Stimulated activated CD4-positive, alpha-beta T cell treated with anti-CD3 and anti-CD28 coated beads, TNF-alpha, amount 100 ng/mL, for 1 hour (primary cell): ENCODE measurements at places on chromosomes 6 and 20.
A peak's percentile ranks its signal among the peaks of the same experiment; 100 is the strongest.

GRCh38 chr6:99613705-99614429, 7.2 kb downstream of the PRDM13 start:
- DNase-seq: no peak

- no peak for DNase-seq
Observed at GRCh38 chr20:63494420-63495166, 4.3 kb downstream of the EEF1A2 start.

- DNase-seq: no peak
Observed at GRCh38 chr20:24032400-24032898, 43.9 kb upstream of the GGTLC1 start.

- DNase-seq: no peak
Observed at GRCh38 chr6:109443425-109443950, 3.0 kb downstream of the SMPD2 start.

DNA sequence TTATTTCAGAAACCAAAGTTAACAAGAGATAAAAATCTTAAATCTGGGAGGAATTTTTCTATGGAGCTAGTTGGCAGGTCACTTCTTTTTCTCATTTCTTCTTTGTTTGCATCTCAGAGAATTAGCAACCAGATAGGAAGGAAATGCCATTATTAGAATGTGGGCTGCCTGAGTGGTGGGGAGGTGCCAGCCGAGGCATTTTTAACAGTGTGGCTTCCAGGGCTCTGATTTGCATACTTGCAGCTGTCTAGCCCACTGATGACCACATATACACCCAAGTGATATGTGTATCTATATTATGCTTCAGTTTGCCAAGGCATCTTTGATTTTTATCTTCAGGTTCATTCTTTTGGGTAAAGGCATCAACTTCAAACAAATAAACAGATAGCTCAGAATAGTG, 206.7 kb downstream of the CLIC5 start:
- DNase-seq: no peak

DNA sequence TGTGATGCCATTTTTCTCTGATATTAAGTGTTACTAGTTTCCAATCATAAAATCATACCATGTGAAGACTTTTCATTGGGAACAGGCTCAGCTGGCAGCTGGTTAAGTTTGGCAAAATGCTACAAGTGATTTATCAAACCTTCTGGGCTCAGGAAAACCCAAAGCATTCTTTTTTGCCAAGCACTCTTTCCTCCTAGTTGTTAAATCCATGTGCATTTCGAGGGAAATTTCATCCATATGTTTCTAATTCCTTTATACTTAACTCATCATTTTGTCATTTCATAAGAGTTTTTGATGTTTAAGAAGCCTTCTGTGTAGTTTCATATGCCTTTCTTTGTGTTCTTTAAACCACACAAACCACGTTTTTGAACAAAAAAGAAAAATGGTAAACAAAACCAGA, 217.6 kb upstream of the PDE10A start:
- DNase-seq: no peak

DNA sequence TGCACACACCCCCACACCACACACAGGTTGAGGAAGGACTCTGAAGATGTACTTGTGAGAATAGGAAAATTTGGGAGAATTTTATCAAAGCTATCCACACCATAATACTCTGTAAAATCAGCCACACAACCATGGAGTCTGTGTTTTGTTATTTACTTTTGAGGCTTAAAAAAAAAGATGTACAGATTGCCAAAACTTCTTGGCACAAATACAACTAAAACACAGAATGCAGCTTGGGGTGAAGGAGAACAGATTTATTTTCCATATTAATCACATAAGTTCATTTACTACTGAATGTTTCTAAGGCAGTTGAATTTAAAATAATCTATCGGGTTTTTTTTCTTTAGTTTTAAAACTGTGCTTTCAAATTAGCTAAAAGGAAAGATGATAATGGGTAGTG, 32.8 kb upstream of the KCNQ5 start:
- DNase-seq: no peak

DNA sequence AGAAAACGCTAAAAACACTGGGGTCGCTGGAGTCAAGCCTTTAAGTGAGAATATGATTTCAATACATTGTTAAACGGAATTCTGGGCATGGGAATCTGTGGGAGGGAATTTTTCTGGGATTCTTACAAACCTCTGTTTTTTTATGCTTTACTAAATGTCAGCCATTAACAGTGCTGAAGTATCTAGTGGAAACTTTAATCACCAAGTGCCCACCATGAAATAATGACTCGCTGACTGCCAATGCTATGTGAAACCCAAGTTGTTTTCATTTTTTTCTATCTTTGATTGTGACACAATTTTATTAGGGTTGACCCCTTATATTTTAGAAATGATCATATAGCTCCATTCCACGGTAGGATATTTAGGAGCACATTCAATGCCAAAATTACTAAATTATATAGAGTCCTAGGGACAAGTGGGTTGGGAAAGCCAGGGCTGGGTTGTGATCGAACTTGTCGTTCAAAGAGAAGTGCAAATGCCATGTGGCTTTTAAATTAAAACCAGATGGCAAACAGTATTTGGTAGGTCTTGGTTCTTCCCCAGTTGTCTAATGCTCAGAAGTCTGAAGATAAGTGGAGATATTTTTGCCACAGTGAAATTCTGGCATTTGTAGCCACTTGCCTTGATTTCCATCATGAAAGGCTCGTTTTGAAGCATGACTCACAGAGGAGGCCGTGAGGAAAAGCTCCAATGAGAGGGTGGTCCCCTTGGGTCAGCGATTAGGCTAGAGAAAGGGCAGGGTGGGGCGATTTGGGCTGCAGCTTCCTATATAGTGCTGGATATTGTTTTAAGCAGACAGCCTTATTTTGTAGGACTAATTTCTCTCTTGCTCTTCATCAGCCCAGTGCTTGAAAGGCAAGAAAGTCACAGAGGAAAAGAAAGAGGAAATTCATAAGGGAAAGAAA, 254.4 kb upstream of the JAG1 start:
- DNase-seq: no peak

- no peak for DNase-seq
Observed at GRCh38 chr6:56480246-56480645, 162.4 kb downstream of the DST start.

GRCh38 chr6:20427856-20428255, 26.2 kb downstream of the E2F3 start:
- no peak for DNase-seq

- DNase-seq: no peak
Observed at GRCh38 chr20:22681591-22682248, 97.3 kb upstream of the FOXA2 start.

DNA sequence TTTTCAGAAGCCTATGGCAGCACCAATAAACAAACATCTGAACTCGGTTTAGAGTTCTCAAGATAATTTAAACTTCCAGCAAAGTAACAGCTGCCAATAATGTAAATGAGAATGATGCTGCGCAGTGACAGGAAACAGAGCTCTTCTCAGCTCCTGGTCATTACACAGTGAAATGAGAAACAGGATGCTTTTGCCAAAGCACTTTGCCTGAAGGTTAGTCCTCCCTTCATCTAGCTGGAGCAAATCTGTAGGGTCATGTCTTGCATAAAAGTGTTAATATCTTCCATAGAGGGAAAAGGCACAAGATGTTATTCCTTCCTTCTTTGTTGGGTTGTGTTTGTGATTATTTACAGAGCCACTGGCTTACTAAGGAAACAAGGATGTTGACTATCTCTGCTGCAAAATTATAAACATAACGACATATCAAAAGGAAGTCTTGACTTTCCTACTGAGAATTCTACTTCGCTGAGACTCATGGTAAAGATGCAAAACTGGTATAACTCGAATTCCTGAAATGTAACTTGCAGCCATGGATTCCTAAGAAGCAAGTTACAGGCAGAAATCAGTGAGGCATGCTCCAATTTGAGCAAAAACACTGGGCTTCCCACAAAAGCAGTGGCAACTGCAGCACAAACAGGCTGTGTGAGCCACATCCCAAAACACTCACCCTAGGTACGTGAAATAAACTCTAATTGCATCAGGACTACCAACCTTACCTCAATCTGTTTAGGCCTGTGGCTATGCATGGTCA, 102.5 kb upstream of the BEND6 start:
- DNase-seq: no peak

- peak; percentile 54 for DNase-seq
Observed at GRCh38 chr6:157756708-157757429, 66.2 kb upstream of the SNX9 start.

DNA sequence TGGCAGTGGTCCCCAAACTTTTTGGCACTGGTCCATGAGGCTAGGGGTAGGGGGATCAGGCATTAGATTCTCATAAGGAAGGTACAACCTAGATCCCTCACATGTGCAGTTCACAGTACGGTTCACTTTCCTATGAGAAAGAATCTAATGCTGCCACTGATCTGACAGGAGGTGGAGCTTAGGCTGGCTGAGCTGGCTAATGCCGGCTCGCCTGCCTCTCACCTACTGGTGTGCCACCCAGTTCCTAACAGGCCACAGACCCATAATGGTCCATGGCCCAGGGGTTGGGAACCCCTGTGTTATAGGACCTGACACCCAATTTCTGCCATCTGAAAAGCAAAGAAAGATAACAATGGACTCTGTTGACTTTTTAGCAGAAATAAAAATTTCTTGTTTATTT, 199.6 kb downstream of the GMPR start:
- no peak for DNase-seq

DNA sequence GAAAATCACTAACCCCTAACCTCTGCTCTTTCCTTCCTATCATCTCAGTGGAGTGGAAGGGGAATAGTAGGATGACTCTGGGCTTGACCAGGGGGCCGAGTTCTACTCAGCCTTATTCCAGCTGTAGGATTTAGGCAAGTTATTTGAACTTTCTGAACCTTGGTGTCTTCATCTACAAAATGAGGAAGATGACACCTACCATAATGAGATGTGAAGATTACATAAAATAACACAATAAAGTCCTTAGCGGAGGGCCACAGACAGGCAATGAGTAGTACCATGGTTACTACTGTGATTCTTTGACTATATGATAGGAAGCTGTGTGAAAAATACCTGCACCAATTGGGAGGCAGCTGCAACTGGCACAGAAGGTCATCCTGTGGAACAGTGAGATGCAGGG, 53.6 kb upstream of the PIM1 start:
- no peak for DNase-seq

DNA sequence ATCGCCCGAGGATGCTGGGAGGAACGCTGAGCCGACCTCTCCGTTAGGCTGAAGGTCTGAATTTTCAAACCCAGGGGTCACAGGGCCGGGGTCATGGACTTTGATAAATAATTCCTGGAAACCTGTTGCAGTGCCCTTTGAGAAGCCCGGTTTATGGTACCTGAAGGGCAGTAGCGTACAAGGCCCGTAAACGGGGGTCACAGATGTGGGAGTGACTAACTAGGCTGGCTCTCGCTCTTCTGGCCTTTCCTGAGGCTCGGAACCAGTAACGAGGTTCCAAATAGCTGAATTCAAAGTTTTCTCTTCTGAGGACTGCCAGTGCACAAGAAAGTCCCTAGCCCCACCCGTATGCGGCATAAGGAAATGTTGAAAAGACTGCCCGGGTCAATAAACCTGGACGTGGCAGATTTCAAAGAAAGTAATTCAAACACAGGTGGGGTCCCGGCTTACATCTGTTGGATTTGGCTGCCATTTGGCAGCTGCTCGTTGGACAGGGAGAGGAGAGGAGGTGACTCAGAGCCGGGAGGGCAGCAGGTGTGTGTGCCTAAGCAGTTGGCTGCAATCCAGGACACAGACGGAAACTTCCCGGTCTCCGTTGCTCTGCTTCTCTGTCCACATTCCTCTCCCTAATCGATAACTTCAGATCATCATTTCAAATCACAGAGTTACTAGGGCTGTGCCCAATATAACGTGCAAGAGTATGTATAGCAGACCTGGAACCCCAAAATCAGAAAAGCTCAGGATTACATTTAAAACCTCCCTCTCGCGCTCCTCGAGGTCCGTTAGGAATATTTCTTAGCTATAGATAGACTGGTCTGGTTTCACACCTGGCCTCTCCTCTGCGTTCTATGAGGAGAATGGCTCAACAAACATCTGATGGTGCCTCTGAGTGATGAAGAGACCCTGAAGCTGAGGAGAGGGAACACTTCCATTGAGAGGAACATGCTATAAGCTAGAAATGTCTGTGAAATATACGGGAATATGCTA, 765 bp upstream of the GMDS start:
- DNase-seq: peak; percentile 8

DNA sequence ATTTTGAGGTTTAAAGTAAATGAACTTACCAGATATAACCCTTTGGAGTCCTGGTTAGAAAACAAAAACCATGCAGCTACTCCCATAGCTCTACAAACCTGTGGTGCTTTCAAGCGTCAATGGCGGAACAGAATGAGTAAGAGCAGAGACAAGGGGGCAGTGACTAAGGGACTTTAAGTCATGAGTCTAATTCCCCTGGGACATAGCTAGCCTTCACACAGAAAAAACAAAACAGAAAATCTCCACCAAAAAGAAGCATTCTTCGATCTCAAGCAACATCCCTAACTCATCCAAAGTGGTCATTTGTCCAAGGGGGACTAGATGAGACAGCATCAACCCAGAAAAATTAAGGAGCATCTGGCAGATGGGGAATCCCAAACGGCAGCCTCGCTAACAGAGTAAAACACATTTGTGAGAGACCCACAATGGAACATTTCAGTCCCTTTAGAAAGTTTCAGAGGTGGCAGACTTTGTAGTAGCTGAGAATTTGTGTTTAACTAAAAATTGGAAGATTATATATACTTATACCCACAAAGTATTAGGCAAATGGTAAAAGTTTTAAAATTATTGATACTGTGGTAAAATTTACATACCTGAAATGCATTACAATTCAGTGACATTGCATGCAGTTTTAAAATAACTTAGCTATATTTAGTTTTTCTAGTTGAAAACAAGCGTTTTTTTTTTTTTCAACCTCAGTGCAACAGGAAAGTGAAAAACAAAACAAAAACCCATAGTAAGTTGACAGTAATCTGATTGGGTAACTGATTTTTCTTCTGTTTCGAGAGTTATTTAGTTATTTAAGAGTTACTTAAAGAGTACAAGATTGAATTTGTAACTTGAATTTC, 67.5 kb downstream of the KCNQ5 start:
- DNase-seq: no peak

DNA sequence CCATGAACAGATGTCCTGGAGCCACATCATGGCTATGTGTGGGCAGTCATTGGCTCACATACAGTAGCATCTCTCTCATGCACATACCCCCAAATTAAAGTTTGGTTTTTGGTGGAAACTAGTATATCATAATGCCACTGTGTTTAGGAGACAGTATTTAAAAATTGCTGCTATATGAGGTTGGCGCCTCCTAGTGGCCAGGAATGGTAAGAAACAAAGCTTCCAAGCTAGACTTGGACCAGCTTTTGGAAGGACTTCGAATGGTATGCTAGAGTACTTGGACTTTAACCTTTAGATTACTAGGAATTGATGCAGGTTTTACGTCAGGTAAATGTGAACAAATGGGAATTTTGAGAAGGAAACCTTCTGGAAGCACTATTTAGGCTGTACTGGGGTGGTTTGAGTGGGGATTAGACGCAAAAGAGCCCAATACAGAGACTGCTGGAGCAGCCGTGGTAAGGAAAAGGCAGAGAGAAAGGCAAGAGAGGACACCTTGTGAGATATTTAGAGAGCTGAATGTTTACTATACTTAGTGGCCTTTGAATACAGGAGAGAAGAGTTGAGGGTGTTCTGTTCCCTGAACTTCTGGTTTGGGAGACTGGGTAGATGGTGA, 23.8 kb downstream of the PRSS35 start:
- DNase-seq: no peak
